ENCODE measurements at places on chromosomes 1 and 21.

DNA sequence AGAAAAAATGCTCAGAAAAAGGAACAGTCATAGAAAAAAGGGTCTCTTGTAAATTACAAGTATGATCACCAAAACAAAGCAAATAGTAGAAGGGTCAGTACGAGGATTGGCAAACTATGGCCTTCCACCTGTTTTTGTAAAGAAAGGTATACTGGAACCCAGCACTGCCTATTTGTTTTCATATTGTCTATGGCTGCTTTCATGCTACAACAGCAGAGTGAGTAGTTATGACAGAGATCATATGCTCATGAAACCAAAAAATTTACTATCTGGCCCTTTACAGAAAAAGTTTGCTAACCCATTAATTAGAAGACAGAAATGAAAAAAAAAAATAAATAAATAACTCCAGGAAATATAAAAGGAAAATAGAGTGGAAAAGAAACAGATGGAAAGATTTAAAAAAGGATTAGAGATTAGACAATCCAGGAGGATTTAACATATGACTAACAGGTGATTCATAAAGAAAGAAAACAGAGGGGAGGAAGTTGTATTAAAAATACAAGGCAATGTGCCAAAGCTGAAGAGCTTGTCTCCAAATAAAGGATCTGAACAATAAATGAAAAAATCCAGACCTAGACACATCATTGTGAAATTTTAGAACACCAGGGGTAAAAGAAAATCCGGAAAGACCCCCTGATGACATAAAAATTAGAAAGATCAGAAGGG is 108.5 kb upstream of the SERTAD4 start:
- DNase-seq, result no peak

- DNase-seq, result no peak
Measured at GRCh38 chr1:201774983-201775344, 54.0 kb upstream of the IPO9 start.

GRCh38 chr1:38138498-38139233 is 92.1 kb upstream of the POU3F1 start:
- peak; percentile 80 for DNase-seq

GRCh38 chr1:201731142-201731541 is 97.8 kb upstream of the IPO9 start:
- DNase-seq, result no peak

GRCh38 chr1:206678490-206678889 is 6.2 kb upstream of the MAPKAPK2 start:
- no peak for DNase-seq

- no peak for DNase-seq
Measured at GRCh38 chr1:116918714-116919357, 9.1 kb downstream of the PTGFRN start.

Data from renal cortex interstitium (tissue), 15 donors.